Coronary artery (tissue), 2 donors: ENCODE measurements at places on chromosomes 7 and 10.

- no peak for DNase-seq
These were observed 26.5 kb downstream of the LMTK2 start for GRCh38 chr7:98133181-98133580.

GRCh38 chr10:15813415-15813814 lies 46.9 kb downstream of the MINDY3 start:
- DNase-seq = no peak

GRCh38 chr10:43231523-43232078 lies 35.3 kb downstream of the RASGEF1A start:
- DNase-seq = peak; percentile 57

GRCh38 chr7:17626235-17626634 lies 314.1 kb downstream of the SNX13 start:
- no peak for DNase-seq

- no peak for DNase-seq
These were observed 276.6 kb downstream of the GPR158 start for GRCh38 chr10:25451401-25451800.

- no peak for DNase-seq
These were observed 89.0 kb downstream of the PTPRE start for GRCh38 chr10:127995939-127996338.

DNA sequence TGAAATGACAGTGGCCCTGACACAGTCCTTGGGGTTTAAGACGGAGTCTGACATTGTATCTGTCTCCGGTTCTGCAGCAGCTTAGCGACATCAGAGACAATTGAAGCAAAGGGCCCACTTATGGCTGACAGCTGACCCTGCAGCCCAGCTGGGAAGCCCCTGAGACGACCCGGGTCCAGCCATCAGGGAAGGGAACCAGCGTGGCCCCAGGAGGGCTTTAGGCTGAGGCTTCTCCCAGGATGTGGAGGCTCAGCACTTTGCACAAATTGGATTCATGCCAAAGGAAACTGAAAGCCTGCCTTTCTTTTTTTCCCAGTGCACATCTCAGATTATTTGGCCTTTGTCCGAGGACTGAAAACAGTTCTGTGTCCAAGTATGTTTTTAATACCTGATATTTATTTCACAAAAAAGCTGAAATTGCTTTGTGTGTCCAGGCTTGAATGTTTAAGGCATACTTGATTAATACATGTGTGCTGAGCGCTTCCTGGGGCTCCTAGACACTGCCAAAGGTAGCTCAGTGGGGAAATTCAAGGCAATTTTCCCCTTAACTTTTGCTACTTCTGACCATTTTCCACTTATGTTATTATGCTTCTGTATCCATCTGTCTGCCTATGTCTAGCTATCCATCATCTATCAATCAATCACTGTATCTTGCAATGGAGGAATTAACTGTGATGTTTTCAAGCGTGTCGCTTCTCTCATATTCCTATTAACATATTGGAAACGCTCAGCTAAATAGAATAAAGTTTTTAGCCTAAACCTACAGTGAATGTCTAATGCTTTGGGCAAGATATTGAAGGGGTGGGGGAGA lies 34.8 kb downstream of the KLF6 start:
- DNase-seq = no peak

GRCh38 chr7:74355091-74355490 lies 65.9 kb downstream of the CLIP2 start:
- DNase-seq = no peak

- DNase-seq = peak; percentile 12
These were observed 42.5 kb upstream of the LRGUK start for GRCh38 chr7:134084488-134085144.

- DNase-seq = no peak
These were observed 26.1 kb upstream of the VCL start for GRCh38 chr10:73971636-73972354.

GRCh38 chr7:118843456-118843855 lies 619.0 kb downstream of the ANKRD7 start:
- no peak for DNase-seq

GRCh38 chr7:133609806-133610205 lies 356.9 kb downstream of the EXOC4 start:
- no peak for DNase-seq

- DNase-seq = no peak
These were observed 367.8 kb upstream of the IGFBP3 start for GRCh38 chr7:46288861-46289260.

DNA sequence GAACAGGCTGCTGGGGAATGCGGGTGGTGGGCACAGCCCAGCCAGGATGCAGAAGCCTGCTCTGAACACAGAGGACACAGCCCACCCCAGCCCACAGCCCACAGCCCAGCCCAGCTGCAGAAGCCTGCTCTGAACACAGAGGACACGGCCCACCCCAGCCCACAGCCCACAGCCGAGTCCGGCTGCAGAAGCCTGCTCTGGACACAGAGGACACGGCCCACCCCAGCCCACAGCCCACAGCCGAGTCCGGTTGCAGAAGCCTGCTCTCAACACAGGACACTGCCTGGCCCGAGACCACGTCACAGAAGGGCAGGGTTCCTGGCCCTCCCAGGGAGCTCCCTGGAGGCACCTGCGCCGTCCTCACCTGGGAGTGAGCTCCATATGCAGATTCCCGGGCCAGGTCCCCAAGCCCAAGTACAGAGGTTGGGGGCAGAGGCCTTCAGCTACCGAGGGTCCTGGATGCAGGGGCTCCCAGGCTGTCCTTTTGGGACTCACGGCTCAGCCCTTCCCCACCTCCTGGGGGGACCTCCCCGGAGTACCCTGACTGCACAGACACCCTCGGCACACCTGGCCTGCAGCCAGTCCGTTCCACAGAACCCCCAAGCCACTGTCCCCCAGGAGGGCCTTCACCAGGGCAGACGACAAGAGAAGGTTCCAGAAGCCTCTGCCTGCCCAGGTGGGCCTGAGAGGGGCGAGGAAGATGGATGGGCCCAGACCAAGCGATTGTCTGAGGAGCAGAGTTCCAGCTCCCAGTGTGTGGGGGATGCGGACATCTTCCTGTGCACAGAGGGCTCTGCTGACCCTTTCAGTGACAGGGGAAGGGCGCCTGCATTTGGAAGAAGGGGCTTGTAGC lies 23.7 kb upstream of the FOXL3 start:
- no peak for DNase-seq

- no peak for DNase-seq
These were observed 62.6 kb upstream of the HECTD2 start for GRCh38 chr10:91347529-91347928.

DNA sequence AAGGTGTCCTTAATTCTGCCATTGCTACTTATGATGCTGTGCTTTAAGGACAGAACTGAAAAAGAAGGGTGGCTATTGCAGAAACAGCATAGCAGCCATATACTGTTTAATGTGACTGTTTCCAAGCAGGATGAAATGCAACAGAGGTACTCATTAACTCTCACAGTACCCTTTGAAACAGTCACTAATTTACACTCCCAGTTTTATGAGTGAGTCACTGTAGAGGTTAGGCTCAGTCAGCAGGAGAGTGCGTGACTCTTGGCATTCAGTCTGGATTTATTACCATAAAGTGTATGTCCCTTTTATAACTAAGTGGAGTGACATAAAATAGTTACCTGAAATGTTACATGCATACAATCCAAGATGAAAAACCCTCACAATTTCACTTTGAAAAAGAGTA lies 27.7 kb downstream of the ALDH18A1 start:
- no peak for DNase-seq

DNA sequence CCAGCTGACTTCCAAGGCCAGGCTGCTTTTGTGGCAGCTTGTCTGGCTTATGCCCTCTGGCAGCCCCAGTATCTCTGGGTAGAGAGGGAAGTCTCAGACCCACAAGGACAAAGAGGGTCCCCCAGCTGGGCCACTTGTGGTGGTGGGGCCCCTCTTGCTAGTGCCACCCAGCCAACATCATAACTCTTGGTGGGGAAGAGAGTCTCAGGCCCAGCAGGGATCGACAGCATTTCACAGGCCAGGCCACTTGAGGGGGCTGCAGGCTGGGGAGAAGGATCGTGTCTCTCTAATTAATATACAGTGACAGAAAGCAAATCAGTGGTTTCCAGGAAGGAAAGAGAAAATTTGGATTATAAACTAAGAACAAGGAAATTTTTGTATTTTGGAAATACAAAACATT lies 76.0 kb downstream of the TYW1B start:
- DNase-seq = no peak

DNA sequence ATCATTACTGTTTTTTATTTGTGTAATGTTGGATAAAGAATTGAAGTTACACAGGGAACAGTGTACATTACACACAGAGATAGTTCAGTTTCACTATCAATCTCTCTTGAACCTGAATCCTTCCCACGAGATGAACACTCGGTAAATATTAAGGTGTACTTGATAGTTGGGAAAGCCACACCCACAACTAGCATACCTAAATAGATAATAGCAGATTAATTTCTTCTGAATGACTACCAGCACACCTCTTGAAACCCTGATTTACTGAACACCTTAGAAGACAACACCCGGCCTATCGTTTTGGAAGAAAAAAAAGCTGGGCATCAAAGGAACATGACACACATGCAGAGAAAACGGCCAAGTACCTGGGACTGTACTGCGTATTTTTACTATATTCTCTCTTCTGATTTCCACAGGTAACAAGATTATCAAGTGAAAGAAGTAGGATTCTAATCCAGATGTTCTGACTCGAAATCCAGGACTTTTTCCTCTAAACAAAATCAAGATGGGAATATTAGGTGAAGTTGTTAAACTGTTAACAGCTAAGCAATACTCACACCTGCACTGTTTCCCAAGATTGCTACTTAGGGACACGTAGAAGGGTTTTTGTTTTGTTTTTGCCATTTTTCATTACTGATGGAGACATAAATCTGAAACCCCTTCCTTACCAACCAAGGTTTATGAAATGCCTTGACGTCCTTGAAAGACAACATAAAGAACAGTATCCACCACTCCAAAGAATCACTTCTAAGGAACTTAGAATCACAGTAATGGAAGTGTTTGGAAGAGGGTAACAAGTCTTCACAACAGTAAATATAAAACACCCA lies 1.0 kb downstream of the CCDC186 start:
- no peak for DNase-seq

DNA sequence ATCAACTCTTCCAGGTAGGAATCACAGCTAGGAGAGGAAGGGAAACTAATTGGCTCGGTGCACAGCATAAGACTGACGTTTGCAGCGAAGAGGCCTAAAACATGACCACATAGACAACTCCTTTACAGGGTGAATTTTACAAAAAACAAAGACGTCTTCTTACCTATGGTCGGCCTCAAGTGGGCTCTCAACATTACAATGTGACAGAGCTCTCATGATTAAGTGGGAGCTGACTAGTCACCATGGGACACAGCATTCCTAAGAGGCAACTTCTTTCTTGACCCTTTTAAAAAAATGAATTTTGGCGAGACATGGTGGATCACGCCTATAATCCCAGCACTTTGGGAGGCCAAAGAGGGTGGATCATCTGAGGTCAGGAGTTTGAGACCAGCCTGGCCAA lies 4.6 kb downstream of the PDIA4 start:
- no peak for DNase-seq

DNA sequence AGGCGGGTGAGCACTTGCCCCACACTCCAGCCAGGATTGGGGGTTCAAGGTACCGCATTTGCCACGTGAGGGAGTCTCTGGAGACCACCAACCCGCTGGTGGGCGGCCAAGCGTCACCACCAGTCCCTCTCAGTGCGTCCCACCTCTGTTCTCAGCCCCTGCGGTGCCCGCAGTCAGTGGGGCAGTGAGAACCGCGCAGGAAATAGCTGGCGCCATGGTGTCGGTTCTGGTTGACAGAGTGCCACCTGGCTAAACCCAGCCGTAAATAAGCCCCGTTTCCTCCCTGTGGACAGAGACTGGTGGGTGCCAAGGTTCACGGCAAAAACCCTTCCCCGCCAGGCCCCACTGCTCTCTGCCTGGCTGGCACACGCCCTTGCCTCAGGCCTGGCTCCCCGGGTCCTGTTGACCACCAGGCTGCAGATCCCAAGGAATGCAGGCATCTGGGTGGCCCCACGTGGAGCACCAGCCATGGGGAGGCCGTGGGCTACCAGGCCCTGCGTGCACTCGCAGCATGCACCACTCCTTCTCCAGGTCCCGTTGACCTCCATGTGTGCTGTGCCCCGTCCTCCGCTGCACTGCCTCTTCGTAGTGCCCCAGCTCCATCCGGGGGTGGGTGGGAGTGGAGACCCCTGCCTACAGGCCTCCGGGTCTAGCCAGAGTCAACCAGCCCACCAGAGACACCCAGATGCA lies 140.0 kb downstream of the LHPP start:
- DNase-seq = no peak

- DNase-seq = no peak
These were observed 332.5 kb downstream of the ELMO1 start for GRCh38 chr7:37116093-37116701.

GRCh38 chr7:155577509-155577905 lies 31.1 kb upstream of the CNPY1 start:
- no peak for DNase-seq

DNA sequence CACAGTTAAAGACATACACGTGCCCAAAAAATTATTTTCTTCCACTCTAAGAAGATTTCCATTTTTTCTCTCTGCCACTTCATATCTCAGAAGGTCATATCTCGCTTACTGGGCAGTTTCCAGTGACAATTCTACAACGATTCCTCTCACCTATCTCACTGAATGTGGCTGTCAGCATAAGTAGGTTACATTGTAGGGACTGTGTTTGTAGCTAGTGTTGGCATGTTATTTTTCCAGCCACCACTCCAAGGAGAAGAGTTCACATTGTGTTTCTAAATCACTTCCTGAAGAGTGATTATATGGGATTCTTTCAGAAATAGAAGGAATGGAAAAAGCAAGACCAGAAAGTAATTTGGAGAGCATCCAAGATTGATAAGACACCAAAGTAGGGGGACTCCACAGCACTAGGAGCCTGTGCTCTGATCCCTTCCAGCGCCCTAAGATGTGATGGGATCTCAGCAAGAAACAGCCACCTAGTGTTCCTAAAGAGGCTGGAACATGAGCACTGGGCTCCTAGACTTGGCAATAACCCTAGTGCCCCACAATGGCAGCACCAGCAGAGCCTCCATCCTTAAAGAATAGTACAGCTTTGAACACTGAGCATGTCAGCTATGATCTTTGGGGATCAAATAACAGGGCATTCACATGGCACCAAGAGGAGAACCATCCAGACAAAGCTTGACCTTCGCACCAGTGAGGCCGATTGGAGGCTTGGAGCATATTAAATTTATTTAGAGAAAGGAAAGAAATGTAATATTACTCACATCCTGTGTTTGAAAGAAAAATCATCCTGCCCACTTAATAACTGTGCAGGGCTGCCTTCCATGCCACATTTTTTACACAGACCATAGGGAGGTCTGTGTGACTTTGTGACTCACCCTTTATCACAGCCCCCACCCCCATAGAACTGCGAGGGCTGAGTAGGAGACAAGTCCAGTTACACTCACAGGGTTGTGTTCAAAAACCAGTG lies 51.8 kb downstream of the CAV1 start:
- no peak for DNase-seq

- DNase-seq = no peak
These were observed 367.2 kb upstream of the ZNF32 start for GRCh38 chr10:44015702-44016500.

GRCh38 chr7:129169171-129169671 lies 19.2 kb upstream of the SMO start:
- no peak for DNase-seq

GRCh38 chr10:86255405-86256251 lies 111.0 kb downstream of the GRID1 start:
- DNase-seq = peak; percentile 66
